ENCODE measurements at places on chromosomes 2 and 18.

DNA sequence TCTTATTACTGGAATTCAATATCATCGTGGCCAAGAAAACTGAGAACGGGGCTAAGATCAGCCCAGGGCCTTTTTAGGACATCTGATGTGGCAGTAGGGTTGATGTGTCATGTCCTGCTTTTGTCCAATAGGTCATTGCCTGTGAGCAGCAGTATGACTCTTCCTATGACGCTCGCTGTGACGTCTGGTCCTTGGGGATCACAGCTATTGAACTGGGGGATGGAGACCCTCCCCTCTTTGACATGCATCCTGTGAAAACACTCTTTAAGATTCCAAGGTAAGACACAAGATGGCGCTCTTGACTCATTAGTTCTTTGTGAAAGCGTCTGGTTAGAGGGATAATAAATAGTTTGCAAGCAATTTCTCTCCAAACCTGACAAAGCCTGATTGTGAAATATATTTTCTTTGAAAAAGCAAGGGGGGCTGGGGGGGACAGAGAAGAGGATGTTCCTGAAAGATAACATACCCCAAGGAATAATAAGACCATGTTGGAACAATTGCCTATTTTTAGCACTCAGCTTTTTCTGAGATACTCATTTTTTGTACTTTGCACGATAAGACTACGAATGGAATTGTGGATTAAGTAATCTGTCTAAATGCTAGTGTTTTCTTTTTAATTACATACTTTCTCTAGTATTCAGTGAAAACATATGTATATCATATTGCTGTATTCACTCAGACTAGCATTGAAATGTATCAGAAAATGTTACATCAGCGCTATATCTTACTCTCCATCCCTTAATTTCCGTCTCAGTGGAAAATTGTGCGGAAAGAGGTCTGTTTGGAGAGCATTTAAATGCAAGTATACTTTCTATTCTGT, 58.1 kb downstream of the MYO3B start:
- no peak for DNase-seq

GRCh38 chr2:85843543-85843942, 45.2 kb downstream of the ST3GAL5 start:
- DNase-seq: no peak

GRCh38 chr2:64945973-64946768, 43.0 kb upstream of the SLC1A4 start:
- DNase-seq: no peak

- no peak for DNase-seq
Observed at GRCh38 chr2:233471291-233472035, 95.1 kb downstream of the USP40 start.

GRCh38 chr2:59655809-59656208, 897.6 kb downstream of the BCL11A start:
- no peak for DNase-seq

DNA sequence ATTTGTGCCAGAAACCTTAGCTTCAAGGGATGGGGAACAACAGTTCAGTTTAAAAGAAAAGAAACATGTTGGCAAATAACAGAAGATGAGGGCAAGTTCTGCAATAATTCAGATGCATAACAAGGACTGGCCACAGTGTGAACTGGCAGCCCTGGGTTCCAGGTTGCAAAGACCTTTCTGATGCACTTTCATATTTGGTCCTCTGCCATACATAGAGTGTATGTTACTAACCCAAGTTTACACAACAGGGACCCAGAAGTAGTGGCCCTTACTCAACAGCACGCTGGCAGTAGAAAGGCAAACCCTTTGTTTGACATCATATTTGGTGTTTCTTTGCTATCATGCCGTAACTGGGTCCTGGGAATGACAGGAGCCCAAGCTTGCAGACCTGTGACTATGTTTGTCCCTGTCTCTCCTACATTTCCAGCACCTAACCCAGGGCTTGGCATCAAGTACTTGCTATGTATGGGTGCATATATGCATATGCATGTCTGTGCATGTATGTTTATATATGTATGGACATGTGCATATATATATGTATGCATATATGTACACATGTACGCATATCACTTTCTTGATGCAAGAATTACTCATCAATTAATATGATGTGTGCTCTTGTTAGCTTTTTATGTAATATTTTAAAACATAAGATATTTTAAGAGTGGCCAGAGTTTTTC, 94.3 kb downstream of the MBP start:
- no peak for DNase-seq

GRCh38 chr2:28274911-28275685, 117.6 kb upstream of the FOSL2 start:
- DNase-seq: peak; percentile 67

DNA sequence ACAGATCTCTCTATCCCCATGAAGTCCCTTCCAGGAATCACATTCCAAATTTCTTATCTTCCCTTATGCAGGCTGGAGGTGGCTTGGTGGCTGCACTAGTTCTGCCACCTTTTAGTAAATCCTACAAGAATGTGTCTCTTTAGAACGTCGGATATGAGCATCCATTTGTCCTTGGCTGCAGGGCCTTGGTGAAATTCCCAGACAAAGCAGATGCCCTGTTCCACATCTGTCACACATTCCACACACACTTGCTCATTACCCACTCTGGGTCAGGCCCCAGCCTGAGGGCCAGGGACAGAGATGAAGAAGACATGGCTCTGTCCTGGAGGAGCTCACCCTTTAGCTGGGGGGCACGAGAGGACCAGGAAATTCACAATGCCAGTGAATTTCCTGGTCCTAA, 31.2 kb upstream of the GPR17 start:
- peak; percentile 65 for DNase-seq

- DNase-seq: no peak
Observed at GRCh38 chr2:127256381-127256780, 36.3 kb upstream of the CYP27C1 start.

GRCh38 chr18:9403795-9404564, 69.4 kb downstream of the TWSG1 start:
- no peak for DNase-seq

GRCh38 chr2:240021488-240022104, 3.5 kb downstream of the NDUFA10 start:
- no peak for DNase-seq

DNA sequence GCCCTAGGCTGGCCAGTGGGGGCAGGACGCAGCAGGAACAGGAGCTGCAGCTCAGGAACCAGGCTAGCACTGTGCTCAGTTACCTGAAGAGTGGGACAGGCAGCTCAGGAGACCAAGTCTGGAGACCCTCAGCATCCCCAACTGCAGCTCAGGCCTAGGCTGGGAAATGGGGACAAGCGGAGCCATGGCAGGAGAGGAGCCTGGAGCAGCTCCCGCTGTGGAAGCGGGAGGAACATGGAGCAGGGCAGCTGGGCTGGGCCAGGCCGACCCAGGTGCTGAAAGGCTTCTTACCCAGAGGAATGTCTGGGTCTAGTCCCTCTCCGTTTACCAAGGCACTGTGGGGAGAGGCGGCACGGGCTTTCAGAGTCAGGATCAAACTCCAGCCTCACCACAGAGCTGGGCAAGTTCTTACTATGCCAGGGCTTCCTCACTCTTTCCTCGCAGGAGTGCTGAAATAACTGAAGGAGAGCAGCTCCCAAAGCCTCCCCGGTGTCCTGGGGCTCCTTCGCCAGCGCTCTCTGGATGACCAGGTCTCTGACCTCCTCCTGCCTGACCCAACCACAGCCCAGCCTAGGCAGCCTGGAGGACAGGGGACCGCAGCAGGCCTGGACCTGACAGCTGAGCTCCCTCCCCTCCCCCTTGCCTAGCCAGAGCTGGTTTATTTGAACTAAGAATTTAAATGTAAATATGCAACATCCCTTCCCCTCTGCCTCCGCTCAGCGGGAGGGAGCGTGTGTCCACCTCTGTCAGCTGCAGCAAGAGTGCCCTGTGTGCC, 247.8 kb upstream of the SIX2 start:
- DNase-seq: no peak

GRCh38 chr2:140550821-140551220, 1580.0 kb downstream of the LRP1B start:
- no peak for DNase-seq

GRCh38 chr2:47169784-47170183, 14.7 kb upstream of the STPG4 start:
- DNase-seq: no peak

GRCh38 chr18:74645679-74646078, 48.0 kb downstream of the ZNF407 start:
- DNase-seq: no peak

GRCh38 chr2:189674374-189675112, at the start of gene ANKAR:
TSS of gene ANKAR (plus strand) at chr2:189674670. CDS start at chr2:189676491, 1,821 bp downstream.
- DNase-seq: peak; percentile 64

DNA sequence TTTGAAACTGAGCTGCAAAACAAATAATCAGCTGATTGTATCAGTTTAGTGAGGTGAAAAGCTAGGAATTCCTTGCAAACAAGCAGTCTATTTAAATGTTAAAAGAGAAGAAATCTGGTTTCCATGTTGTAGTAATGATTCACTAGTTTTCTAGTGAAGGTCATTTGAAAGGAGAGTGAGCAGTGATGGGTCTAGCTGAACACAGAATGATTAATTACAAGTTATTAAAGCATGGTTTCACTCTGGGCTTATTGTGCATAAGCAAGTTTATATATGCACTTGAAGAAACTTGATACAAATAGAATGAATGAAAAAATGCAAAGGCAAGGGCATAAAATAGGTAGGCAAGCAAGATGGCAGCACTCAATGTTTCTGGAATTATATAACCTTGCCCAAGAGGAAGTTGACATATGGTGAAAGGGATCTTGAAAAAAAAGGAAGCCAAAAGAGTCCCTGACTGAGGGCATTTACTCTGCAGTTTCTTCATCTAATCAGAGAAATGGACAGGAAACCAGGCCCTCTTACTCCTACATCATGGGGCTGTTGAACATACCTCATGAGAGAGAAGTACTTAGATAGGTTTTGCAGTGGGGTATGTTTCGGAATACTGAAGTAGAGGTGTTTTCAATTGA, 53.2 kb downstream of the PLCL1 start:
- no peak for DNase-seq

- DNase-seq: no peak
Observed at GRCh38 chr18:48355276-48356115, 53.7 kb downstream of the ZBTB7C start.

GRCh38 chr2:216082117-216082711, 495 bp downstream of the TMEM169 start:
- no peak for DNase-seq

GRCh38 chr18:10279905-10280644, 174.4 kb upstream of the APCDD1 start:
- DNase-seq: no peak

DNA sequence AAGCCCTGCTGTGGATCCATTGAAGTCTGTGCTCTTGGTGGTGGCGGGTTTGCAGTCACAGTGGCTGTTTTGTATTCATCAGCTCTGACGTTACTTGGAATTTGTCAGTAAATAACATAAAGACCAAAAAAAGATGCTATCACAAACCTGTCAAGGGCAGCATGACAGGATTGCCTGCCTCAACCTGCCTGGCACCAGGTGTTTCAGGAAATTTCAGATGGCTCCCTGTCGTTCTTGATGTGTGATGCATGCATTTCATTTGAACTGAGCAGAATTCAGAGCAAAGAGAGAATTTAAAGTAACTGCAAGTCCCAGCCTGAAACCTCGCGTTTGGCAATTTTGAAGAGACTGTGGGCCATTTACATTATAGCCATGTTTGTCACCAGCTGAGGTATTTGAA, 50.3 kb upstream of the EPC2 start:
- DNase-seq: no peak

DNA sequence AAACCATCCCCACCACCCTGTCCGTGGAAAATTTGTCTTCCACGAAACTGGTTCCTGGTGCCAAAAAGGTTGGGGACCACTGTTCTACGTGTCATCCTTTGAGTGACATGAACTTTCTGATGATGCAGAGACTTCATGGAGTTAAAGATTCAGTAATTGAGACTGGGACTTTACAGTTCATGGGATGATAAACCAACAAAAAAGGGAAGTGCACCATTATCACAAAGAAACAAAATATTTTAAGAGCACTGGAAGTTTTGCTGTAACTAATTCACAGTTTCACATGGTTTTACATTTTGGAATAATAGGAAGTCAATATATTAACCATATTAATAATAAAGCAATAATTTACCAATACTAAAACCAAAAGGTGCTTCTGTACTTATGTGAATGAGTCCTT, 126.8 kb downstream of the AQP4 start:
- DNase-seq: no peak

DNA sequence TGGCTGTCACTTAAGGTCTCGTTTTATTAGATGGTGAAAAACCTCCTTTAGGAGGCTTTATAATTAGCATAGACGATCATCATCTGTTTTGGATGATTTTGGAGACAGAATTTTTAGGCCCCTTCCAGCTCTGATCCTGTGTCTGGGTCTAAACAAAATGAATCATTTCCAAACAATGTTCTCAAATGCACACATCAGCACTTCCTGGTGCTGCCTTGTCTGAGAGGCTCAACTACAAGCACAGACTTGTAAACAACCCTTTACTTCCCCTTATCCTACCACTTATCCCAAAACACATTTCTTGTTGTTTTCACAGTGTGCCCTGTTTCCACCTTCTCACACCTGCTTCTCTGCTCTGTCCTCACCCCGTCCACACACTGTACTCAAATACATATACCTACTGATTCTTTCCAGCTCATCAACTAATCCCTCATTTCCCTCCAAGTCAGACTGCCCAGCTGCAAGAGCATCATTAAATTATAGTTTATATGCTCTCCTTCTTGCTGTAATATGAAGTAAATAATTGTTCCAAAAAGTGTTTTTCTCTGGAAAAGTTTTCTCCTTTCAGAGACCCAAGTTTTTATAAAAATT, 71.2 kb upstream of the COL3A1 start:
- DNase-seq: no peak

- no peak for DNase-seq
Observed at GRCh38 chr2:176109946-176110345, 2.9 kb downstream of the HOXD11 start.

DNA sequence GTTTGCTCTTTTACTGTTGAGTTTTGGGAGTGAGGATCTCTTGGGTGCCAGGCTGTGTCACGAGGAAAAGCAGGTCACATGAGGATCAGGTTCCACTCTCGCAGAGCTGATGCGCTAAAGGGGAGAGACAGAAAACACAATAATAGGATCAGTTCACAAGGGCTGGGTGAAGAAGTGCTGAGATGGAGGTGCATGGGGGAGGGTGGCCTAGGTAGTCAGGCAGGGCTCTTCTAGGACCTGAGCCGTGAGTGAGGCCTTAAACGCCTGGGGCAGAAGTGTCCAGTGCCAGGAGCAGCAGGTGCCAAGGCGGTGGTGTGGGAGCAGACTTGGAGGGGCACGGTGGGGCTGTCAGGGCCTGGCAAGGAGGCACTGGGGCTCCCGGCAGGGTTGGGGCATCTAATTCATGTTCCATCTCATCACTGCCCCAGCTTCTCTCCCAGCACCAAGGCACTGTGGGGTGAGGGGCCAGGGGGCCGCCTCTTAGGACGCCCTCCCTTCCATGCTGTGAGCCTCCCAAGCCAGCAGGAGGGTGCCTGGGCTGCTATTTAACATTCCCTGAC, 9.3 kb downstream of the KCNIP3 start:
- DNase-seq: no peak

DNA sequence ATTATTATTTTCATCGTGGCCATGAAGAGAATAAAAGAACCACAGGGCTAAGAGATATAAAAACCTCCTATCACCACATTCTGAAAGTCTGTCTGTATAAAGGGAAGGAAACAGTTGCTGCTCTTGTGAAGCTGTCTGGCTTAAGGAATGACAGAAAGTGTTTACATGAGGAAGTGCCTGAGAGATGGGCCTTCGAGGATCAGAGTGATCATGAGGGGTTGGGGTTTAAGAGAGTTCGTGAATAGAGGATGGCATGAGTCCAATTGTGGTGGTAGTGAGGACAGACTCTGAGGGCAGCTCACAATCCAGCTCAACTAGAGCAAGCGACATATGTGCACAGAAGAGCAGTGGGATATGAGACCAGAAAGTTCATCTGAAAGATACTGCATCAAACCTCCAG, 65.8 kb upstream of the PIEZO2 start:
- no peak for DNase-seq

GRCh38 chr2:193810533-193810932, 1615.8 kb upstream of the TMEFF2 start:
- no peak for DNase-seq

All from GM04503 (cell line).